ENCODE measurements at places on chromosomes 1 and 21.
A peak's percentile ranks its signal among the peaks of the same experiment; 100 is the strongest.

DNA sequence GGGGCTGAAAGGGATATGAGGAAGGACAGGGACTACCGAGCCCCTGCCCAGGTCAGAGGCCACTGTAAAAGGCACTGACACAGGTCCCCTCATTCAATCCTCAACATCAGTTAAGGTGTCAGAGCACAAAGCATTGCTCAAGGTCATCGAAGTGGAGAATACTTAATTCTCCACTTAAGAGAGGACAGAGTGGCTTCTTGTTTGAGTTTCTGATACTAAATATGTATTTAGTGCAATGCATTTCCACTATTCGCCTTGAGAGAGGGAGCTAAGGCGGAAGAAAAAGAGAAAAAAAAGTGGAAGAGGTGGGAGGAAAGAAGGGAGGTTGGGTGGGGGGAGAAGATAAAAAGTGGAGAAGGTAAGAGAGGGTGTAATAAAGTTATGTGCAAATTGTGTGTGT, 100.1 kb upstream of the SPATA6 start:
- DNase-seq: no peak

DNA sequence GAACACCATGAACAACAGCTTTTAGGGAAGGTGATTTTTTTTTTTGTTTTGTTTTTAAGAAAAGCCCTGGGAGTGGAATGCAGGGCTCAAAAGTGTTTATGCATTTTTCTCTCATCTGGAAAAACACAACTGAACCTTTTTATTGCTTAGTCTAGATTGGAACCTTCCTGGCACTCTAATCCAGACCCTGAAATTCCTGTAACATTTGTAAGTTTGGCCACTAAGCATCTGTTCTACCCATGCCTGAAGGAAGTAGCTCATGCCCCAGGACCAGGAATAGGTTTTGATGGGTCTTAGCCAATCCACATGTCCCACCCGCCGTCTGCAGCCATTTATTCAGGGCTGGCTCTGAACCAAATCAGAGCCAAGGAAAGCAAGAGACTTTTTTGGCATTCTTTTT, 39.7 kb upstream of the SLC2A1 start:
- DNase-seq: no peak

DNA sequence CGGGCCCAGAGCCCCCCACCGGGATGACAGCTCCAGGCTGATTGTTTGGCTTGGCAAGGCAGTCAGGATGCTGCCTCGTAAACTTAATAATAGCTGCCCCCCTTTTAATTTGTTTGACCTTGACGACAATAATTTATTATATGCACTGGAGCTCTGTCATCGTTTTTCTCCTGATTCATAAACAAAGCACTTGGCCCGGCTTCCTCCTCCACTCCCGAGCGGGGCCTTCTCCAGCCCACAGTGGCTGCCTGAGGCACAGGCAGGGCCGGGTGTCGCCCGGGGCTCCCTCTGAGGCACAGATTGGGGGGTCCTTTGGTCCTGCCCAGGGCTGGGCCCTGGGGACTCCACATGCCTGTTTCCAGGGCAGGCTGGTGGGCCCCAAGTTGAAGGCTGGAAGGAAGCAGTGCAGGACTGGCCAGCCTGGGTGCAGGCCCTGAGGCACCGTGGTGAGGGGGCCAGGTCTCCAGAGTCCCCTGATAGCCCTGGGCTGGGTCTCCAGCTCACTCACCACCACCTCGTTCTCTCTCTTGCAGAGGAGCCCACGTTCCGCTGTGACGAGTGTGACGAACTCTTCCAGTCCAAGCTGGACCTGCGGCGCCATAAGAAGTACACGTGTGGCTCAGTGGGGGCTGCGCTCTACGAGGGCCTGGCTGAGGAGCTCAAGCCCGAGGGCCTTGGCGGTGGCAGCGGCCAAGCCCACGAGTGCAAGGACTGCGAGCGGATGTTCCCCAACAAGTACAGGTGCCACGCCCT, 52.0 kb upstream of the ARHGEF16 start:
- no peak for DNase-seq

DNA sequence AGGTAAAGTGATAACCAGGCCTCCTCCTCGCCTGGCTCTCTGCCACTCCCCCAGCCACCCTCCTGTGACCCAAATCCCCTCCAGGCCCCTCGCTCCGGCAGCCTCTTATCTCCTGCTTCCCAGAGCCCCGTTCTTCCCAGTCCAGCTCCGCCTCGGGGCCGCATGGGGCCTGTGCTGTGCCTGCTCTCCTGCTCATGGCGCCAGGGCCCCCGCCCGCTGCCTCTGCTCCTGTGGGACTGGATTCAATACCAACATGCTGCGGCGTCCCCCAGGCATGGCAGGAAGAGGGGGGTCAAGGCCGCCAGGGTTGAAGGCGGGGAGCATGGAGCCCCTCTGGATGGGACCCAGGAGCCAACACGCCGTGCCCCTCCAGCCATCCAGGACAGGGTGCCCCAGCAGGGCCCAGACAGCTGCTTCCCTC, 213.0 kb upstream of the VAMP3 start:
- no peak for DNase-seq

DNA sequence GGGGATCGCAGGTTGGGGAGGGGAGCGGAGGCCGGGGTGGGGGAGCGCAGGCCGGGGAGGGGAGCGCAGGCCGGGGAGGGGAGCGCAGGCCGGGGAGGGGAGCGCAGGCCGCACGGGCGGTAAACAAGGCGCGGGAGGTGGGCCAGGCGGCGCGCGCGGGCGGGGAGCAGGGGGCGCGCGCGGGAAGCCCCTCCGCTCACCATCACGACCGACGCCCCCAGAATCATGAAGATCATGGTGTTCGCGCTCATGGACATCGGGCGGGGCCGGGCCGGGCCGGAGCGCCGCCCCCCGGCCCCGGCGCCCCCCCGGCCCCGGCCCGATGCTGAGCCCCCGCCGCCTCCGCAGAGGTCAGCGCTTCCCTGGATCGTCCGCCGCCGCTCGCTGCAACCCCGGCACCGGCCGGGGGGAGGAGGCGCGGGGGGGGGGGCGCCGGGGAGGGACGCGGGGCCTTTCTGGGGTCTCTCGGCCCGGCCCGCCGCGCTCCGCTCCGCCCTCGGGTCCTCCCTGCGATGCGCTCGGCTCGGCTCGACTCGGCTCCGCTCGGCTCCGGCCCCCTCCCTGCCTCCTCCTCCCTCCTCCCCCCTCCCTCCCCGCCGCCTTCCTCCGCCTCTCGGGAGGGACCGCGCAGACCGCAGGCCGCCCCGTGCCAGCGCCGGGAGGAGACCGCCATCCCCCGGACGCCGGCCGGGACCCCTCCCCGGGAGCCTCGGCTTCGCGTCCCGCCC, at the start of gene TMEM240:
TMEM240 (minus strand) TSS at position 535 of the 728 bp plus-strand sequence; CDS start at position 257, 278 bp downstream.
- no peak for DNase-seq

DNA sequence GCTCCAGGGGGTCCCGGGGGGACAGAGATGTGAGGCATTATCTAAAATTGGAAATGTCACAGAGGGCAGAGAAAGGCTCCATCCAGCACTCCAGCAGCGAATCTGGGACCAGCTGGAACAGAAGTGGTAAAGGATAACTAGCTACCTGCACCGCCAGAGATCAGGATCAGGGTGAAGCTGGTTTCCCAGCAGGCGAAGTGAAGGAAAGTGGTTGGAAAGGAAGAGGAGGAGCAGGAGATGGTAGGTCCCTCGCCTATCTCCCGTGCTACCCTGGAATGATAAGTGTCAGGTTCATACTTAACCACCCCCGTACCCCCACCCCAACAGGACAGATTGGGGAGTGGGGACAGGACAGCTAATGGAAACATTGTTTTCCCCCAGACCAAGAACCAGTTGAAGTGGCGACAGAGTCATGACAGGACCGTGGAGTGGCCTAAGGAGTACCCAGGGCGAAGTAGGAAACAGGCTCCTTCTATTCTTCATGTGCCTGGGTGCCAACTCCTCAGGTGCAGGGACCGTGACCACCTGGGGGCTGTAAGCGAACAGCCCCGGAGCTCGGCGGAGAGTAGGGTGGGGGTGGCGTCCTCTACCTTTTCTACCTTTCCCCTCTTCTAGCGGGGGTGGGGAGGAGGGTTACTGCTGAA, 717 bp downstream of the B4GALT3 start:
- no peak for DNase-seq

- no peak for DNase-seq
Measured at GRCh38 chr1:57192222-57192621, 226.4 kb upstream of the C8B start.

GRCh38 chr1:920521-920920, 3.2 kb upstream of the SAMD11 start:
- DNase-seq: no peak

- no peak for DNase-seq
Measured at GRCh38 chr1:97845805-97846204, 75.0 kb downstream of the DPYD start.

DNA sequence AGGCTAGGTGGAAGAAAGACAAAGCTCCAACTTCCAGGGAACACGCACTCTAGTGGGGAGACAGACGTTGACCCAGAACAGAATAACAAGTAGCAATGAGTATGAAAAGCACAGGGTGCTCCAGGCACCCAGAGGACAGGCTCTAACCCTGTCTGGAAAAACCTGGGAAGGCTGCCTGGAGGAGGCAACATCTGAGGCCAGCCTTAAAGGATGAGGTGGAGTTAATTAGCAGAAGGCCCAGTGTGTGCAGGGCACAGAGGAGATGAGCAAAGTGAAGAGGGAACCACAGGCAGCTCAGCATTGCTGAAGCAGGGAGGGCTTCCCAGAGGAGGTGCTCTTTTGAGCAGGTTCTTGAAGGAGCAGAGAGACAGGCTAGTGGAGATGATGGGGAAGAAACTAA, 126.7 kb upstream of the KLHDC7A start:
- no peak for DNase-seq

DNA sequence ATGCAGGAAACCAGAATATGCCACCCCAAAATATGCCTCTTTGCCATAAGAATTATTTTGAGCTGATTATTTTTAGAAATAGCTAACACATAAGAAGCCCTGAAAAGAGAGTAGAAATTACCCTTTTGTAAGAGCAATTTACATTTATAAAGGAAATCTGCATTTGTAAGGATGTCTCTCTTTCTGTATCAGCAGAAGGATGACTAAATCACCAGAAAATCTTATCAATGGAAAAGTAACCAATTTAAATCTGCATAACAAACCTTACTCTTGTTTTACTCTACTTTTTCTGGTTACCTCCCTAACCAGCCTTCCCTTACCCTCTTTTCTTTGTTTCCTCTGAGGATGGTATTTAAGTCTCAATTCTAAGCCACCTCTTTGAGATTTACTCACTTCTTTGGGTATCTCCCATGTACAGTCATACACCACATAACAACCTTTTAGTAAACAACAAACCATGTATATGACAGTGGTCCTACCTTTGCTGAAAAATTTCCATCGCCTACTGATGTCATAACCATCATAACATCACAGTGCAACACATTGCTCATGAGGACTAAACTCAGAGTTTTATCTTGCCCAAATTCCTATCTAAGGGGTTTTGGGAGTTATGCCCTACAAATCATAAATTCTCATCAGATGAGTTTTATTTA, 126.6 kb upstream of the PLPPR4 start:
- no peak for DNase-seq

DNA sequence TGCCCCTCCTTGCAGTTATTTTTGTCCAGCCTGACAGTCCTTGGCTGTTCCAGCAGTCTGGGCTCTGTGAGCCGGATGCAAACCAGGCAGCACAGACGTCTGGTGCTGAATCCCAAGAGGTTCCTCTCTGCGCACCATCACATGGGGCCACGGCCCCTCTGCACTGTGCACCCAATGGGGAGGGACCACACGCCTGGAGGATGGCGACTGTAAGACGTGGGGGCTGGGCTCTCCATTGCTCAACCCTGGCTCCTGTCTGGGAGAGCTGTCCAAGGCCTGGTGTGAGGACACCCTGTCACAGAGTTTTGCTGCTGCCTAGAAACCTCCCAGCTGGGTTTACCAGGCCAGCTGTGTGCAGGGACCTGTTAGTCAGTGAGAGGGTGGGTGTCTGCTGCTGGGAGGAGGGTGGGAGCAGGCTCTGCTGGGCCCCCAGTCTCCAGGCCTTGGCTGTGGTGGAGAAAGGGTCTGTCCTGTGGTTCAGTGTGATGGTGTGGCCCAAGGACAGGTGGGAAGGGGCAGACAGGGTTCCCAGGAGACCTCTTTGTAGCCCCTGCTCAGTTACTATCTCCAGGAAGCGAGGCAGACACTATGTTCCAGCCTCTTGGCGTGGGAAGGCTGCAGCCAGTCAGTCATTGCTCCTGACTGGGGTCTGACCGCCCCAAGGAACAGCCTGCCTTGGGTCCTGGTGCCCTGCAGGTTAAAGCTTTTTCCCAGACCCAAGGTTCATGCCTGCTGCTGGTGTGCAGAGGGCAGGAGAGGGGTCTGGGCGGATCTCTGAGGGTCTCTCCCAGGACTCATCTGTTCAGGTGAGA, 13.8 kb downstream of the HEYL start:
- DNase-seq: no peak

GRCh38 chr1:201181726-201182125, 8.9 kb upstream of the IGFN1 start:
- no peak for DNase-seq

DNA sequence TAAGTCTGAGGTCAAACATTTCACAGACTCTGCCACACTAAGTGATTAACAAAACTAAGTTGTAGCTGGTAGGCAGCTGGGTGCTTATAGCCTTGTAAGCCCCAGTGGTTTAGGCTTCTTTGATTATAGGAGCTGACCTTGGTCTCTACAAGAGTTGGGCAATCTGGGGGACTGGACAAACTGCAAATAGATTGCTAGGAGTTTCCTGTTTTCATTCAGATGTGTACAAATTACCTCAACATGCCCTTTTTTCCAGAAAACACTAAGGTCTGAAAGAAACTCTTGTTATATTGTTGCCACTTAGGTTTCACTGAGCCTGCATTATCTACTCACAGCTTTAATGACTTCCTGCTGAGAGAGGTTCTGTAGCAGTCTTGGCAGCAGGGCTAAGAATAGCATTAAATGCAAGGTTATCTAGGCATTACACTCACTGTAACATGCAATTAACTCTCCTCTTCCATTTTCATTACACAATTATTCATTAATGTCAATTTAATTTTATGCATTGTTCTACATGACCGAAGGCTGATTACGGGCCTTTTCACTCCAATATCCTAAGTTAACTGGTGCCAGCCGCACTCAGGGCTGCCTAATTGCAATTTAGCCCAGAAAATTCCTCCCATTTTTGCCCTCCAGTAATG, 314.0 kb downstream of the LMO4 start:
- no peak for DNase-seq

GRCh38 chr1:81619156-81619555, 181.6 kb upstream of the ADGRL2 start:
- no peak for DNase-seq

DNA sequence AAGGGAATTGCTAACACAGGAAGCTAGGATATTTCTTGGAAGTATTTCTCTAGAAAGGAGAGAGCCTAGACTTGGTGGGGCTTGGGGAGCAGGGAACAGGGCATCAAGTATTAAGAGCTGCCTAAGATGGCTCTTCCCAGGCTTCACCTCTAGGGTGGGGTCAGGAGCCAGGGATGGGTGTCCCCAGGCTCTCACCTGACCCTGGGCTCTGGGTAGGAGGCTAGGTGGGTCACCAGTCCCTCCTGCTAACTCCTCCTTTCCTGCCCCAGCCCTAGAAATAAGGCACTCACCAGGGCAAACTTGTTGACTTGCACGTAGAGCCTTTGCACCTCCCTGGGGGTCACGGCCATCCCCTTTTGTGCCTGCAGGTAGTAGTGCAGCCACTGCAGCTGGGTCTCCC, 15.0 kb downstream of the ETNK2 start:
- no peak for DNase-seq

- peak; percentile 34 for DNase-seq
Measured at GRCh38 chr1:218671573-218671972, 326.4 kb downstream of the TGFB2 start.
